Fibroblast of the aortic adventitia (primary cell): ENCODE measurements at places on chromosomes 3 and 15.

GRCh38 chr3:153681057-153681456 lies 440.1 kb upstream of the ARHGEF26 start:
- no peak for DNase-seq

- DNase-seq = no peak
Measured at GRCh38 chr3:17090280-17090983, 205.7 kb downstream of the PLCL2 start.

DNA sequence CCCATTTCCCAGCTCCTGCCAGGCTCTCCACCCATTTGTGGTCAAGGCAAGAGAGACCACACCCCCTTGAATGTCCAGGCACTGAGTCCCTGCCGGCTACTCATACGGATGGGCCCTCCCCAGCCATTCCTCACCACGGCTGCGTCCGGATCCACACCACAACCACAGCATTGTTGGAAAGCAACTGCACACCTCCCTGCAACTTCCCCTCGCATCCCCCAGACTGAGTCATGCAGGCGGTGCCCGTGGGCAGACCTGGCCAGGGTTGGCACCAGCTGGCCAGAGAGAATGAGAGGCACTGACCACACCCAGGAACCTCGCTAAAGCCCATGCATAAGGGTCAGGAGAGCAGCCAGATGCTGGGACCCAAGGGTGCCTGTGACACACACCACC lies 30.5 kb downstream of the LOXL1 start:
- peak; percentile 91 for DNase-seq

DNA sequence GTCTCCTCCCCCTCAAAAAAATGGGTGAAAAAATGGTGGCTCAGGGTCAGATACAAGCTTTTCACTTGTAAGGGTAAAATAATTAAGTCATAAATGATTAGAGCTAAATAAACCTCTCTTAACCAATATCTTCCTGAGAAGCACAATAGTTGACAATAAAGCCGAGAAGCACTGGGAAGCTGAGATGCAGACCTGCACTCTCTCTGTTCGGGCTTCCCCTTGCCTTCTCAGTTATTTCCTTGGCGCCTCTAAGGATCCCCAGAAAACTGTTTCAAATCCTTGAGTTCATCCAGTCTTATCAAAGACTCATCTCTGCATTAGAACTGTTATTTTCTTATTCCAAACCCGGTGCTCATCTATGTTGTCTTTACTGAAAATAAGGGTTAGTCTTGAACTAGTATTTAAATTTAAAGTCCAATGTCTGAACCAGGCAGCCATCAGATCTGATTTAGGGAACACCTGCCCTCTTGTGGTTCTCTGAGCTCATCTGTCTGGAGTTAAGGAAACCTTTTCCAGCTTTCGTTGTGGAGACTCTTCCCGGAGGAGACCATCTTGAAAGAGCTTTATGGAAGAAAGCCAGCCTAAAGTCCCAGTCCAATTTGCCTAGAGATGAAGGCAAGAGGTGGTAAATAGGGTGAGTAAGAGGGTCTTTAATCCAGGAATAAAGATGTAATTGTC lies 256.4 kb upstream of the MCTP2 start:
- DNase-seq = peak; percentile 74

- DNase-seq = peak; percentile 17
Measured at GRCh38 chr3:44136421-44136820, 105.3 kb upstream of the TOPAZ1 start.

DNA sequence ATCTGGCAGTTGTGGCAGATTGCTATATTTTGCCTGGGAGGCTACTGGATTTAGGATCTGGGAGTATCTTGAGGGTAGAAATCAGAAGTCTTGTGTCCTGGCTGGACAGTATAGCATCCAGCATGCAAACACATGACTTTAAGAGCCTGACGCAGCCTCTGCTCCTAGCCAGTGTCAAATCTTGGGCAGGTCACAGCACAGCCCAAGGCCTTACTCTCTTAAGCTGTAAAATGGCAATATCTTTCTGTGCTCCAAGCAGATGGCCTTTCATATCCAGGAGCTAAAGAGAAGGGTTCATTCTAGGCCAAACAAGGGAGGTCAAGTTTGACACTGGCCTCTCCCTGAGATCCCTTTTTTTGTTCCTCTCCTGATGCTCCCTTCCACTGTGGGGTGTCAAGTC lies 19.8 kb upstream of the RAD18 start:
- DNase-seq = no peak

DNA sequence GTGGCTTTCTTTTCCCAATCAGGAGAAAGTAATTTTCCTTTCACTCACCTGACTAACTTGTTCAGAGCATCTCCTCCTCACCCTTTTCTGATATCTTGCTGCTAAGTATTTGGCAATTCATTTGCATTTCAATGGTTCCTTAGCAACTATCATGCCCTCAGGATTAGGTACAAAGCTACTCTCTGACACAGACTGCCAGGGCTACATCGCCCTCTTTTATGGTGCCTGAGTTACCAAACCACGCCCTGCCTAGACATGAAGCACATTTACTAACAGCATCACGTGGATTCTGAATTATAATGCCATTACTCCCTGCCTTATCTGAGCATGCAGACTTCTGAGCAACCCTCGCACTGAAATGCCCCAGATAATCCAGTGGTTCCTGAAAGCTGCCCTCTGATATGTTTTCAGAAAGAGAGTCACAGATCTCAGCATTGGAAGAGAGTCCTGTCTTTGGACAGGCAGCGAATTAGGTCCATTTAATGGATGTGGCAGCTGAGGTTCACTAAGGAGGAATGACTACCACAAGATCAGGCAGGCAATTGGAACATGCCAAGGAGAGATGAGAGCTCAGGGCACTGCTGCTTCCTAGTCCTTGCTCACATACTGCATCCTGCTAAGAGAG lies 14.5 kb downstream of the EPHB1 start:
- DNase-seq = peak; percentile 25

GRCh38 chr3:183244219-183244618 lies 8.8 kb upstream of the B3GNT5 start:
- peak; percentile 66 for DNase-seq

- no peak for DNase-seq
Measured at GRCh38 chr15:60557191-60557618, 78.3 kb upstream of the ICE2 start.

GRCh38 chr3:36874424-36874823 lies 70.4 kb downstream of the TRANK1 start:
- DNase-seq = no peak
